ENCODE measurements at places on chromosomes 2 and 18.

GRCh38 chr2:169966454-169966853 lies 139.2 kb downstream of the UBR3 start:
- DNase-seq: no peak

GRCh38 chr2:150625741-150626140 lies 138.3 kb upstream of the RND3 start:
- no peak for DNase-seq

- no peak for DNase-seq
Measured at GRCh38 chr2:232489516-232490220, 2.0 kb upstream of the ECEL1 start.

DNA sequence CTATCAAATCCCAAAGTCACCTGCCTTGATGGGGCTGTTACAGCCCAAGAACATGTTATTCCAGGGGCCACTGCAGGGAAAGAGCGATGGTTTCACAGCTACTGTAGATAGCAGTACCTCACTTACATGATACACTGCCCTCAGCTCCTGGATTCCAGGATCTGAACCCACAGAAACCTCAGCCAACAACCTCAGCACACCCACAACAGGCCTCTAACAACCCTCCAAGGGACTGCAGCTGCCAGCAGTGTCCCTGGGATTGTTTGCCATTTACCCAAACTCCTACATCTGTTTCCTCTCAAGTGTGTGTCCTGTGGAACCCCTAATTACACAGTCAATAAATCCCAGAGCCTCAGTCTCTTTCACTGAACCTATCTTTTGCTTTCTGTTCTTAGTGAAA lies 28.2 kb downstream of the OSBPL1A start:
- no peak for DNase-seq

GRCh38 chr2:182814804-182815203 lies 51.6 kb downstream of the FRZB start:
- no peak for DNase-seq

- peak; percentile 30 for DNase-seq
Measured at GRCh38 chr2:45168711-45169338, 159.6 kb upstream of the SIX2 start.
